ENCODE measurements at places on chromosomes 7 and 10.

DNA sequence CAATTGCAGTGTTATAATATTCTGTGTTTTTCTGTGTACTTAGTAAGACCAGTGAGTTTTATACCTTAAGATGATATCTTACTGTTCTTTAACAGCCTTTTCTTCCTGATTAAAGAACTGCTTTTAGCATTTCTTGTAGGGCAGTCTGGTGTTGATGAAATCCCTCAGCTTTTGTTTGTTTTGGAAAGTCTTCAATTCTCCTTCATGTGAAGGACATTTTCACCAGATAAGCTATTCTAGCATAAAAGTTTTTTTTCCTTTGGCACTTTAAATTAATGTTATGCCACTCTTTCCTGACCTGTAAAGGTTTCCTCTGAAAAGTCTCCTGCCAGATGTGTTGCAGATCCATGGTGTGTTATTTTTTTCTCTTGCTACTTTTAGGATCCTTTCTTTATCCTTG lies 1059.8 kb downstream of the LRMDA start:
- DNase-seq = no peak

GRCh38 chr7:27812706-27813105 lies 72.7 kb downstream of the TAX1BP1 start:
- no peak for DNase-seq

- no peak for DNase-seq
Observed at GRCh38 chr10:47329855-47330254, 7.6 kb downstream of the GDF2 start.

- DNase-seq = no peak
Observed at GRCh38 chr10:64175271-64175962, 654.2 kb downstream of the REEP3 start.

DNA sequence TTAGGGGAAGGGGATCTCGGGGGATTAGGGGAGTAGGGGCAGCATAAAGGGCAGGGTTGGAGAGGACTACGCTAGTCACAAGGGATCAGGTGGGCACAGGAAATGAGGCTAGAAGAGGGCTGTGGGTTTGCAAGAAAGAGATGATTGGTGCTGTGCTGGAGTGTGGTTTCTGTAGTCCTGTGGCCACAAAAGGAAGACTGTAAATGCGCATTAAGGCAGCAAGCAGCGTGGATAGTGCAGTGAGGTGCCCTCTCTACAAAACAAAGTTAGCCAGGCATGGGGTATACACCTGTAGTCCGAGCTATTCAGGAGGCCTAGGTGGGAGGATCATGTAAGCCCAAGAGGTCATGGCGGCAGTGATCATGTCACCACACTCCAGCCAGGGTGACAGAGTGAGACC lies 212.1 kb downstream of the MLLT10 start:
- DNase-seq = no peak

DNA sequence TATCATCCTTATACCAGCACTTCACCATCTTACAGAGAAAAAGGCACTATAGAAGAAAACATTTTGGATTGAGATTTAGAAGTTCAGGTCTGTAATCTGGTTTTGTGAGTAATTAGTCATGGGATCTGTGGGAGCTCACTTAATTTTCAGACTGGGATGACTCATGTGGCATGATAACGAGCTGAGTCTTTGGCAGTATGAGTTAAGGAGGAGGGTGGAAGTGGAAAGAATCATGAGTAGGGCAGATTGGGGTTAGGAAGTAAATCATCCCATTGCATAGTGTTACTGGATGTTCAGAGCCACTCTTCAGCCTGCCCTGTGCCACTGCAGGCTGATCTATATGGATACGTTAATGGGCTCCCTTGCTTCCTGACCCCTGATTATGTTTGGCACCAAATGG lies 64.9 kb downstream of the ZNF92 start:
- no peak for DNase-seq

DNA sequence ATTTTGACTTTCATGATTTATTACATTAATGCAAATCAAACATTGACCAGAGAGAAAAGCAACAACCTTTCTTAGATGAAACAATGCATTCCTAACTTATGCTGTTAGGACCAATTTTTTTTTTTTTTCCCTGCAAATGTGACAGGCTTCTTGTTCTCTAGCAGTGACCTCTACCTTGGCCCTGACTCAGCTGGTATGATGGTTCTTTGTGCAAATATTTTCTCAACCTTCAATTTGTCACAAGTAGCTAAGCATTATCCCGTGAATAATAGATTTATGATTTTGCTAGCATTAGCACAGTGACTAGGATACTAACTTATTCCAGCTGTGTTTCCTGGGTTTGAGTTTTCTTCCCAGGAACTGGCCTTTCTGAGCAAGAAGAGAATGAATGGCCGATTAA lies 64.9 kb downstream of the PPP1R9A start:
- no peak for DNase-seq

DNA sequence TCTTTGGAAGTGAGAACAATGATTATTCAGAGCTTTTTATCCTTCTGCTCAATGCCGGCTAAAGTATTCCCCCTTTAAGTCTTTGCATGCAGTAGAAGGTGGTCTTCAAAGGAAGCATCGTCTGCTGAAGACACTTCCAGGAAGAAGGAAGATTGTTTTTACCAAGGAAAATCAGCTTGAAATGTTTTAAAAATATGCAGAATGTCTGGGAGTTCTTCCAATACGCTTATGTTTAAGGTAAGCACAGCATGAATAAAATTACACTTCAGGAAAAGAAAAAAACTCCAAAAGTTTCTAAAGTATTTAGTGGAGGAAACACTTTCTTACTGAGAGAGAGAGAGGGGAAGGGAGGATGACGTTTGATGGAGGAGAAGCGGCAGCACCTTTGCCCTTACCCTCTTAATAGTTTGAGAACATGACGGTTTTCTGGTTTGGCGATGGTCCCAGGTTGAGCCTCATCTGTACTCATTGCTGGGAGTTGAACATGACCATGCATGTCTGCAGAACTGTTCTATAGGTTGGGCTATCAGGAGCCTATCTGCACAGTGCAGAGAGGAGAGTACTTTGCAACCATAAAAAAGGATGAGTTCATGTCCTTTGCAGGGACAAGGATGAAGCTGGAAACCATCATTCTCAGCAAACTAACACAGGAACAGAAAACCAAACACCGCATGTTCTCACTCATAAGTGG lies 338.1 kb downstream of the ACTR3B start:
- no peak for DNase-seq

DNA sequence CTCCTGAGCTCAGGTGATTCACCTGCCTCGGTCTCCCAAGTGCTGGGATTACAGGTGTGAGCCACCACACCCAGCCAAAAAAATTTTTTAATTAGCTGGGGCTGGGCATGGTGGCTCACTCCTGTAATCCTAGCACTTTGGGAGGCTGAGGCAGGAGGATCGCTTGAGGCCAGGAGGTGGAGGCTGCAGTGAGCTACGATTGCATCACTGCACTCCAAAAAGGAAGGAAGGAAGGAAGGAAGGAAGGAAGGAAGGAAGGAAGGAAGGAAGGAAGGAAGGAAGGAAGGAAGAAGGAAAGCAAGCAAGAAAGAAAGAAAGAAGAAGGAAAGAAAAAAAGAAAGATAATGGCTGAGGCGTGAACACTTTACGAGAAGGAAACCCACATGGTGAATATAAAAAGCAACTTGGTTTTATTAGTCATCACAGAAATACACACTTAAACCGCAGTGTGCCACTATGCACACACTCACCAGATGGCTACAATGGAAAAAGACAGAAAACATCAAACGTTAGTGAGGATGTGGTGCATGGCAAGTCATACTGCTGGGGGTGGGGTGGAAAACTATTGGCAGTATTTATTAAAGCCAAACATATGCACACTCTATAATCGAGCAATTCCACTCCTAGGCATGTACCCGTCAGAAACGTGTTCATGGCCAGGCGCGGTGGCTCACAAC lies 4.4 kb upstream of the CCL26 start:
- DNase-seq = no peak

GRCh38 chr7:75965617-75966016 lies 28.8 kb downstream of the TMEM120A start:
- DNase-seq = no peak

GRCh38 chr10:122363722-122364463 lies 10.6 kb upstream of the PLEKHA1 start:
- no peak for DNase-seq

DNA sequence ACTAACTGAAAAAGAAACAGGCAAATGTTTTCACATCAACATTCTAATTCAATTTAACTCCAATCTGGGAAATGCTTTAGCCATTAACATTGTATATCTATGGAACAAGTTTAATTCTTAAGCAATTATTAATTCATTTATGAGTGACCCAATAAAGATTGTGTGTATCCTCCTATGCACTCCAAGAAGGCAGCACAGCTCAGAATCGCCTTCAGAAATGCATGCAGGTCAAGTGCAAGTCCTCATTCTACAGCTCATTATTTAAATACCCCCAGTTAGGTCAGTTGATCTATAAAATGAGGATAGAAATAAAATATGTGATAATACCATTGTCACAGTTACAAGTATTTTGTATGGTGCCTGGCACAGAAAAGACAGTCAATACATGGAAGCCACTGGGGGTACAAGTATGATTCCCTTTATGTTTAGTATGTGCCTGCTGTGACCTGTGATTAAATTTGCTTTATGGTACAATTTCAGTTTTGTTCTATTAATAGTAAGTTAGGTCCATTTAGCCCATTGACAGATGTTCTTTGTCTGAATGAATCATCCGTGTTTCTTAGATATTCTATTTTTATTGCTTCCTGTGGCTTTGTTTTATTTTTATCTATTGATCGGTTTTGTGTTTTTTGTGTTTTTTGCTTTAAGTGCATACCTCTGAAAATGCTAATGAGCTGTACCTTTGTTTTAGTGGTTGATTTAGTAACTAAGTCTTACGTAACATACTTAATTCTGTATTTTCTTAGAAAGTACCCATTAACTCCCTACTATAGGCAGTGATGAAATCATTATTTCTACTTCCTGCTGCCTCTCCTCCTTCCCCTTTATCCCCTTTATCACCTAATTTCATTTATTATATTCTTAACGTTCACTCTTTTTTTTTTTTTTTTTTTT lies 42.8 kb downstream of the CPXM2 start:
- DNase-seq = no peak

GRCh38 chr10:109454691-109455090 lies 468.6 kb downstream of the XPNPEP1 start:
- no peak for DNase-seq

- no peak for DNase-seq
Observed at GRCh38 chr10:43453266-43453831, 16.4 kb downstream of the ZNF487 start.

GRCh38 chr10:97327348-97328294 lies 6.9 kb downstream of the FRAT2 start:
- no peak for DNase-seq

DNA sequence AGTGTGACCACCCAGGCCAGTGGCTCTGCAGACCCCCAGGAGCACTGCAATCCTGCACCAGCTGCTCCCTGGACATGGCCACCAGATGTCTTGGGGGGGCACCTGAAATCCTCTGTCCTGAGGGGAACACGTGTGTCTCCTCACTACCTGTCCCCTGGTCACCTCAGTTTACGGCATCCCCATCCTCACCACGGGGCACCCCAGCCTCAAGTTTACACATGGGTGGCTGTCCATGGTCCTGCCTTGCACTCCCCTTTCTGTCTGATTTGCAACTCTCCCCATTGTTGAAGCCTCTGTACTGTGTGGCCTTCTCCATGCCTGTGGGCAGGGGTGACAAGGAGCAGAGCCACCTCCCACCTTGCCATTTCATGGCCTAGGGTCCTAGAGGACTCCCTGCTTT lies 67.2 kb downstream of the RAMP3 start:
- no peak for DNase-seq

GRCh38 chr10:67723601-67724000 lies 27.6 kb upstream of the CTNNA3 start:
- no peak for DNase-seq

GRCh38 chr7:10128748-10129147 lies 844.9 kb upstream of the PHF14 start:
- no peak for DNase-seq

DNA sequence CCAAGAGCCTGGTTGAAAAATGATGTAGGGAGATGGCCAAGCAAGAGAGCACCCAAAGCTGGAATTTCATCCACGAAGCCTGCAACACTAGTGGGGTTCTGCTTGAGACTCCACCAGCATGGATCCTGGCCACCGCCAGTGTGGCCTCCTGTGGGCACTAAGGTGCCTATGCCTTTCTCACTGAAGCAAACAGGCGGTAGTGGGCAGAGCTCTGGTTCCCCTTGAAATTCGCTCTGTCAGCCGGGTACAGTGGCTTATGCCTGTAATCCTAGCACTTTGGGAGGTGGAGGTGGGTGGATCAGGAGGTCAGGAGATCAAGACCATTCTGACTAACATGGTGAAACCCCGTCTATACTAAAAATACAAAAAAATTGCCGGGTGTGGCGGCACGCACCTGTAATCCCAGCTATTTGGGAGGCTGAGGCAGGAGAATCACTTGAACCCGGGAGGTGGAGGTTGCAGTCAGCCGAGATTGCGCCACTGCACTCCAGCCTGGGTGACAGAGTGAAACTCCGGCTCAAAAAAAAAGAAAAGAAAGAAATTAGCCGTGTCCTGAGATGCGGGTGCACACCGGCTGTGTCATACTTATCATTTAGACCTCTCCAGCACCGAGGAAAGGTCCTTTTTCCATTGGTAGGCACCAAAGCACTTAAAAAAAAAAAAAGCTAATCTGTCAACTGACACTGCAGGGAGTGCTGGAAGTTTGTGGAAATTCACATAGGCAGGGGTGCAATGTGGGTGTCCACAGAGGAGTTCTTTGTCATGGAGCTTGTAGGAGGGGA lies 28.3 kb downstream of the CCM2 start:
- no peak for DNase-seq

- DNase-seq = no peak
Observed at GRCh38 chr7:66693331-66693730, 47.2 kb upstream of the RABGEF1 start.

DNA sequence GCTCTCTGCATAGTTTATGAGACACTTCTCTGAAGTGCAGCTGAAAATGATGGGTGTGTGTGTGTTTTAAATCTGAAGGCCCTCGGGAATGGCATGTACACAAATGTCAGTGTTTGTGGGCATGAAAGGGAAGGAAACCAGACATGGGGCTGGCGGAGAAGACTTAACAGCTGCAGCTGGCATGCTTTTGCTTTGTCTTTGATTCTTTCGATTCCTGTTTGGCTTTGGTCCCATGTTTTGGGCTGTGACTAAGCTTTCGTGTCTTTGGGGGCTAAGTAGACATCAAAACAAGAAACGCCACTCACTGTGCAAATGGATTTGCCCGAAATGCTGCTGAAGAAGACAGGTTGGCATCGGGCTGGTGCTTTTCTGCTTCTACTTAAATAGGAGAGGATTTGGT lies 179.3 kb downstream of the PFKFB3 start:
- DNase-seq = no peak

DNA sequence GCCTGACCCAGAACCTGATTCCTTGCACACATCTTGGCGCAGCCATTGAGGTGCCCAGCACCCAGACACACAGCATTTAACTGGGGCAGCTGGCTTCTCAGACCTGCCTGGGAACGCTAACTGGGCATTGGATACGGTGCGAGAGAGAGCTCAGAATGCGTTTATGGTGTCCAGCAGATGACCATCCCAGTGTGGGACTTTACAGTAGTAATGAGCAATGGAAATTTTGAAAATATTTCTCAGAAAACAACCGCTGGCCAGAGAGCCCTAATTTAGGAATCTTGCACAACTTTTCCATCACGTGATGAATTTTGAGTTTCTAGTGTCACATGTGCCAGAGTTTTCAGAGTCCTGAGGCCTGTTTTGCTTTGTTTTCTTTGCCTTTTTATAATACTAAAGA lies 78.2 kb upstream of the SEC61G start:
- DNase-seq = no peak

- DNase-seq = no peak
Observed at GRCh38 chr10:104297697-104298660, 29.0 kb downstream of the GSTO2 start.
